ENCODE measurements at places on chromosomes 5 and 9.

- no peak for DNase-seq
Measured at GRCh38 chr5:97644896-97645295, 461.8 kb upstream of the RIOK2 start.

DNA sequence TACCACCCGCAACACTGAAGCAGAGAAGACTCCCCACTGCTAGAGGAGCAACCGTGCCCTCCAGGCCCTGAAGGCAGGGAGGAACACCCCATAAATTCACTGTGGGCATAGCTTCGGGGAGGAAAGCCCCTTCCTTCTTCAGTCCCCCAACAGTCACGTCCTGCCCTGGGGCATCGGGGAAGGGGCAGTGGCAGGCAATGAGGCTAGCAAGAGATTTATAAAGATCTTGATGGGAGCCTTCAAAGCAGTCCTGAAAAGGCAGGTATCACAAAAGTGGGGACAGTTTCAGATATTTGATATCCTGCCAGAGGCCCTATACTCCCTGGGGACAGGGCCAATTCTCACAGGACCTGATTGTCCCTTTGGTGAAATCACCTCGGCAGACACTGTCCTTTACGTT is 16.9 kb upstream of the TRIM14 start:
- no peak for DNase-seq

DNA sequence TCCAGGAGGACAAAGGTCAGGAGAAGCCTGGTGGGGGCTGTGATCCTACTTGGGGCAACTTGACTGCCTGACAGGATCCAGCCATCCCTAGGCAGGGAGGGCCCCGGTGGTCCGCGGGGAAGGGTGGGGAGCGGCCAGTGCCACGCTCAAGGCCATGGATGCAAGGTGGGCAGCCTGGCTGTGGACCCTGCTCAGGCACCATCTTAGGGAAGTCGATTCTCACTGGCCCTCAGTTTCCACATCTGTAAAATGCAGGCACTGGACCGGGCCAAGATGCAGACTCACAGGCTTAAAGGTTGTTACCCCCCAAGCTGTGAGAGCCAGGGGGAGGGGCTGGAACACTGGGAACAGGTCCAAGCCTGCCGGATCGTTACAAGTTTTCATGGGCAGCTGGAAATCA is 8.7 kb upstream of the DOLPP1 start:
- no peak for DNase-seq

GRCh38 chr5:69364414-69364813 is 4.9 kb downstream of the AK6 start:
- no peak for DNase-seq

- no peak for DNase-seq
Measured at GRCh38 chr9:8864545-8864896, 1064.9 kb upstream of the DMAC1 start.

- DNase-seq: no peak
Measured at GRCh38 chr5:24609706-24610105, 35.1 kb downstream of the CDH10 start.

DNA sequence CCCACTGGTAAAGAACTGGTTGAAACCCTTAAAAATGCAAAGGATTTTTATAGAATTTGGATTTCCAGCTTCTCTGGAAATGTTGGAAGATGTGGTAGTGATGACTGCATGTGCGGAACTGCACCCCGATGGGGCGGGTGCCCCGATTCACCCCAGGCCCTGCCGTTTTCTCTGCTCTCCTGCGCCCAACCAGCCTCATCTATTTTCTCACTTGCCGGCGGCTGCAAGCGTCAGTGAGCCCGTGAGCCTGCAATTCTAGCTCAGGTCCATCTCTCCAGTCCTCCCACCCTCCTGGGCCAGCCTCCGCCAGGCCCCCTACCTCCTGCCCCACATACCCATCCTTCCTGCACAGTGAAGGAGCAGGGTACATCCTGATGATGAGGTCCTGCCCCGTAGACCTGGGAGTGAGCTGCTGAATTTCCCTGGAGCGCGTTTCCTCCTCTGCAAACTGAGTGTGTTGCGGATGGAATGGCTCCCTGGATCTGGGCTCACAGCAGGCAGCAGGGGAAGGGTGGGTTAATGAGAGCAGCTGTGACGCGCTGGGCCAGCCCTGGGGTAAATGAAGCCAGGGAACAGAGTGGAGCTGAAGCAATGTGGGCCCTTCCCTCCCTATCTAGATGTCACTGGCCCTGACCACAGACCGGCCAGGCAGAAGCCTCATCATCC is 45.9 kb upstream of the PHYKPL start:
- DNase-seq: no peak

DNA sequence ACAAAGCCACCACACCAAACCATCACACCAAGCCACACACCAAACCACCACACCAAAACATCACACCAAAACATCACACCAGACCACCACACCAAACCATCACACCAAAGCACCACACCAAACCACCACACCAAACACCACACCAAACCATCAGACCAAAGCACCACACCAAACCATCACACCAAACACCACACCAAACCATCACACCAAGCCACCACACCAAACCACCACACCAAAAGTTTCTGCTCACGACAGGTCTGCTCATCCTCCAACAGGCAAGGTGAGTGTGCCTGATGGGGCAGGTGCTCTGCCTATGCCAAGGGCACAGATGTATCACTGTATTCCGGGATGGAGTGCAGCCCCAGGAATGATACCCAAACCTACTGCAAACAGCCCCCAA is 87.9 kb upstream of the FSTL4 start:
- no peak for DNase-seq

- DNase-seq: no peak
Measured at GRCh38 chr5:3348576-3349535, 246.8 kb upstream of the IRX1 start.

GRCh38 chr5:43073597-43074546 is 33.8 kb upstream of the ANXA2R start:
- no peak for DNase-seq

- no peak for DNase-seq
Measured at GRCh38 chr5:42621242-42621641, 135.4 kb upstream of the CCDC152 start.

DNA sequence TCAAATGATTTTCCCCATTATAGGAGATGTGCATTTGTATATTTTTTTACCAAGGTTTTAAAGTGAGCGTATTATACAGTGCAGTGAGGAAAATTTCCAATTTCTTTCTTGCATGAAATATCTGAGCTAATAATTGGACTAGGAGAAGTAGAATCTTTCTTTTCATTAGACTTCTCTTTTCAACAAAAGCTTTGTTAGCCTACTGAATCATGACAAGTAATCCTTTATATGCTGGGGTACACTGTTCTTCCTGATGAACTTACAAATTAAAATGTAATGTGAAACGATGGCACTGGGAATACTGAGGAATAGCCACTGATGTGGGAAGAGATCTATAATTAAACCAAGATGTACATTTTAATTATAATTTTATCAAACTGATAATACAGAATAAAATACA is 829.6 kb downstream of the PTPRD start:
- no peak for DNase-seq

All from stimulated activated CD8-positive, alpha-beta memory T cell treated with anti-CD3 and anti-CD28 coated beads, Interleukin-2, amount 100 ng/mL, for 1 hour (primary cell).